ENCODE measurements at places on chromosomes 11 and 22. TPM values are rescaled to one million over a fixed set of nuclear protein-coding genes. Genes with fewer than 3 reads are reported as not detected.

- no peaks in the 10 kb centered on the region for H3K36me3 ChIP-seq
- no peaks in the 10 kb centered on the region for H3K27me3 ChIP-seq
- H3K4me3 ChIP-seq = no peak overlapping the region
- H3K27ac ChIP-seq = no peak overlapping the region
- no peaks in the 10 kb centered on the region for H3K4me1 ChIP-seq
Measured at GRCh38 chr22:44407987-44408828, 89.8 kb downstream of the RTL6 start.

DNA sequence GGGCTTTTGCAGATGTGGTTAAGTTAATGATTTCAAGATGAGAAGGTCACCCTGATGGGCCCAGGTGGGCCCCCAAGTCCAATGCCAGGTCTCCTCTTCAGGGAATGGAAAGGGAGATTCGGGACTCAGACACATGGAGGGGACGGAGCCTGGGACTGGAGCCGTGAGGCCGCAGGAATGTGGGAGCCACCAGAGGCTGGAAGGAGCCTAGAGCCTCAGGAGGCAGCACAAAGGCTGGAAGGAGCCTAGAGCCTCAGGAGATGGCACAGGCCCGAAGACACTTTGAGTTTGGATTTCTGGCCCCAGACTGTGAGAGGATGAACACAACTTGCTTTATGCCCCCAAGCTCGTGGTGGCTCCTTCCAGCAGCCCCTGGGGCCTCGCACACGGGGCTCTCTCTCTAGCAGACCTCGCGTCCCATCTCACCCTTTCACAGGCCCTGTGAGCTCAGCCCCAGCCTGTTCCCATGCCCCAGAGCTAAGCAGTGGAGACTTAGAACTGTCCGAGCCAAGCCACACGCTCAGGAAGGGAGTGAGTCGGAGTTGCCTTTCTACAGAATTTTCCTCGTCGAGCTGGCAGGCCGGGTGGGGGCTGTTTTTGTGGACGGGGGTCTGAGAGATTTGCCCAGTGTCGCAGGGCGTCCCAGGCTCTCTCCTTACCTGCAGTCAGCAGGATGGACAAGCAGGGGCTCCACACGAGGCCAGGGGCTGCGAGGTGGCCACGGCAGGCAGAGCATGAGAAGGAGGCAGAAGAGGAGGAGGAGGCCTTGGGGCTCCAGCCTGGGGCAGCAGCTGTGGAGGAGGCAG lies 937.6 kb downstream of the BRD1 start:
- H3K27me3 ChIP-seq = no peaks in the 10 kb centered on the region
- H3K4me3 ChIP-seq = no peak overlapping the region
- H3K36me3 ChIP-seq = no peaks in the 10 kb centered on the region
- no peak for DNase-seq
- no peaks in the 10 kb centered on the region for H3K4me1 ChIP-seq

The OR52A1 gene
- total RNA-seq = not detected

The PRODH gene
- 0.25 TPM for total RNA-seq

DNA sequence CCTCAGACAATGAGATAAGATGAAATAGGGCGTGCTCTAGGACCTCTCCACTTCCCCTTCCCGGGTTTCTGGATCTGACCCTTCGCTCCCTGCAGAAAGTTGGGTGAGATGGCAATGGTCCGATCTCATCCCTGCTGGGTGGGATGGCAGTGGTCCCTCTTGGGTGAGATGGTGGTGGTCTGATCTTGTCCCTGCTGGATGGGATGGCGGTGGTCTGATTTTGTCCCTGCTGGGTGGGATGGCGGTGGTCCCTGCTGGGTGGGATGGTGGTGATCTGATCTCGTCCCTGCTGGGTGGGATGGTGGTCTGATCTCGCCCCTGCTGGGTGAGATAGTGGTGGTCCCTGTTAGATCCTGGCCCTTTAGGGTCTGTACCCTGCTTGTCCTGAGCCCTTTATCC lies 21.3 kb downstream of the ST14 start:
- no peak overlapping the region for H3K4me3 ChIP-seq
- peaks cover 6% of the 10 kb centered on the region for H3K27me3 ChIP-seq
- no peak for DNase-seq
- H3K36me3 ChIP-seq = no peaks in the 10 kb centered on the region

DNA sequence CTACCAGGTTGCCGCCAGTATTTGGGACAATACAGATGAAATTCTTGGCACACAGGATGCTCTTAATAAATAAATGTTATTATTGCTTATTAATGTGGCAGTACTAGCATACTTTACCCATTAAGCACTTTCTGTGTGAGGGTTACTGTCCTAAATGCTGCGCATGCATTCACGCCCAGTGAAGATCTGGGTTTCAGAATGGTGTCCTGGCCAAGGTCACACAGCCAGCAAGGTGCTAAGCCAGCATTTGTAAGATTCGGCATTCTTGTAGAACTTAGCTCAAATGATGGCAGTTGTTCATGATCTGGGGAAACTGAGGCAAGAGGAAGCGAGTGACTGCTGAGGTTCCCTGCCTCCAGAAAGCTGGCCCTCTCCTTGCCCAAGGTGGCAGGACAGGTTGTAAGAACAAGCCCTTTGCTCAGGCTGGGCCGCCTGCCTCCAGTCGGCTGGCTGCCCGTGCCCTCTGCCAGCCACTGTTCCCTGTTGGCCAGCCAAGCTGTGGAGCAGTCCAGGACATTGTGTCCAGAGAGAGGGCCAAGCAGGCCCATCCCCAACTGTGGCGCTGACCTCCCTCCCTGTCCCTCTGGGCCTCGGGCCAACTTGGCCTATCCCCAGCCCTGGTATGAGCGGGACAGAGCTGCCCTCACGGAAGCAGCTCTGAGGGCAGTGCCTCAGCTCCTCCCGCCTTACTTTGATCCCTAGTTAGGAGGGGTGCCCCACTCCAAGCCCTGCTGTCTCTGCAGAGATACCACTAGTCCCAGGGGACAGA lies 28.8 kb downstream of the TOB2 start:
- H3K4me3 ChIP-seq = no peak overlapping the region
- H3K36me3 ChIP-seq = peaks cover 3% of the 10 kb centered on the region
- no peaks in the 10 kb centered on the region for H3K27me3 ChIP-seq
- no peak for DNase-seq
- peaks cover 15% of the 10 kb centered on the region for H3K4me1 ChIP-seq
- H3K27ac ChIP-seq = no peak overlapping the region

GRCh38 chr22:39724390-39724789 lies 153.8 kb downstream of the CACNA1I start:
- no peaks in the 10 kb centered on the region for H3K36me3 ChIP-seq
- no peak for DNase-seq
- H3K27me3 ChIP-seq = peaks cover 12% of the 10 kb centered on the region
- peaks cover 18% of the 10 kb centered on the region for H3K4me1 ChIP-seq
- H3K4me3 ChIP-seq = no peak overlapping the region
- H3K27ac ChIP-seq = no peak overlapping the region

GRCh38 chr11:843818-844692 lies 1.4 kb downstream of the TSPAN4 start:
- H3K4me3 ChIP-seq = peak overlapping the region; percentile 70
- peaks cover 2% of the 10 kb centered on the region for H3K27me3 ChIP-seq
- peaks cover 3% of the 10 kb centered on the region for H3K36me3 ChIP-seq
- DNase-seq = no peak

- H3K27ac ChIP-seq = no peak overlapping the region
- no peak overlapping the region for H3K4me3 ChIP-seq
- peaks cover 23% of the 10 kb centered on the region for H3K36me3 ChIP-seq
- DNase-seq = no peak
Measured at GRCh38 chr22:41471568-41471967, 2.7 kb downstream of the ACO2 start.

DNA sequence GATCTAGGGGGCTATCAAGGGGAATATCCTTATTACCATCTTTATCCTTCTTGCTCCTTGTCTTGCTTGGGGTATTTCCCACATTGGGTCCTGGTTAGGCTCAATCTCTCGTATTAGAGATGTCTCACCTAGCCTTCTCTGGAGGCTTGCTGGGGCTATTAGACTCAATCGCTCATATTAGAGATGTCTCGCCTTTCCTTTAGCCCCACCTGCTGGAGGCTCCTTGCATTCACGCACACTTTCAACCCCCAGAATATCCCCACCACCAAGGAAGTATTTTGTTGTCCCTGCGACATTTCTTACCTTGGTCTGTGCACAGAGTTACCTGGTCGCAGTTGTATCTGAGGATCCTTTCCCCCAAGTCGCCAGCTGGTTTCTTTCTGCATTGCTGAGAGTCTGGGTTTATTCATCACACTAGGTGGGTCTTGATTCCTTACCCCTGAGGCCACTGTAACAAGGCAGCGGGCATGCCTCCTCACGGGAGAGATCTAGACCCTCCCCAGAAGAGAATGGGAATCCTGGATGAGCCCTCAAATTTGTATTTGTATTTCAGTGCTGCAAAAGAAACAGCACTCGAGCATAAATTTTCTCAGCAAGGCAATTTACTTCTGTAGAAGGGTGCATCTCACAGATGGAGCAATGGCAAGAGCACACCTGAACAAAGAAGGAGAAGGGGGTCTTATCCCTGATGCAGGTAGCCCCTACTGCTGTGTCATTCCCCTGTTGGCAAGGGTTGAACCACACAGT lies 15.9 kb upstream of the HYLS1 start:
- no peak overlapping the region for H3K27ac ChIP-seq
- H3K36me3 ChIP-seq = no peaks in the 10 kb centered on the region
- no peak overlapping the region for H3K4me3 ChIP-seq
- no peaks in the 10 kb centered on the region for H3K4me1 ChIP-seq

All from activated CD4-positive, alpha-beta T cell treated with anti-CD3 and anti-CD28 coated beads, Interleukin-2, amount 10 ng/mL, durations not matched to agents 7 days and 5 days (primary cell).